MM.1S (cell line): ENCODE measurements at places on chromosomes 12 and 14.

DNA sequence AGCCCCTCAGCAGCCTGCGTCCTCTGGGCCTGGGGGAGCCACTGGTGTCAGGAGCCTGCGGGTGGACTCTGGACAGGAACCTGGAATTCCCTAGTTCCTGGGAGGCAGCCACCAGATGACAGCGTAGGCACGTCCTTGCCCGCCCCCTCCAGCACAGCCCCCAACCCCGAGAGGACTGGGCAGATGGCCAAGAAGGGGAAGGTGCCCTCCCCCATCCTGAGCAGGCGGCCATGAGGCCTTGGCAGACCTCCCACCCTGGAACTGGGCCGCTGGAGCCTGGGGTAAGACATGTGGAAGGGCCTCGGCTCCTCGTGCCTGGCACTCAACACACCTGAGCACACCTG is 60.4 kb upstream of the FBRSL1 start:
- peaks cover 35% of the 10 kb centered on the region for H3K27me3 ChIP-seq
- no peak for DNase-seq
- H3K4me1 ChIP-seq = no peaks in the 10 kb centered on the region
- H3K36me3 ChIP-seq = no peaks in the 10 kb centered on the region
- H3K4me3 ChIP-seq = no peak overlapping the region

DNA sequence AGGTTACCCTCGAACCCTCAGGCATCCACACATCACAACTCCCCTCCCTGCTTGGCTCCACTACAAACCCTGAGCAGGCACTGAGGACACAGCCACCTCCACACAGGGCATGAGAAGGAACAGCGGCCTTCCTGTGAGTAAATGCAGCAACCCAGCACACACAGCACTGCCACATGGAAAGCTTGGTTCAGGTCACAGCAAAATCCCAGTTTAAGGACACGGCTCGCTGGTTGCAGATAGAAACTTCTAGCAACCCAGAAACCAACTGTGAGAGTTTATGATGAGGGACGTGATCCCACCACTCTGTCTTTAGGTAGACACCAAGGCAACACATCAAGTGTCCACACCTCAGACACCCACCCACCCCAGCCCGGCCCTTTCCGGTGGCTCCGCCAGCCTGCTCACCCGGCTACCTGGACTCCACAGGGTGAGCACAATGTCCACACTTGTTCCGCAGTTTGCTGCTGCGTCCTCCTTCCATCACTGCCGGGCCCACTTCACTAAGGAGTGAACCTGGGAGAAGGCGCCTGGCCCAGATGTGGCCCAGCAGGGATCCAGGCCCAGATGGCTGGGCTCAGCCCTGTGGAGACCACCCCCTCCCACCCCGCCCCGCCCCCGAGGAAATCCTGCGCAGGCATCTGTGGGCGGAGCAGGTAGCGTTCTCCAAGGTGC is 13.2 kb downstream of the CDCA4 start:
- H3K4me1 ChIP-seq = no peaks in the 10 kb centered on the region
- DNase-seq = no peak
- H3K4me3 ChIP-seq = no peak overlapping the region
- no peak overlapping the region for H3K27ac ChIP-seq
- no peaks in the 10 kb centered on the region for H3K27me3 ChIP-seq
- H3K36me3 ChIP-seq = no peaks in the 10 kb centered on the region; the same call in 1 of the 2 replicates

GRCh38 chr12:4106621-4107020 is 166.9 kb upstream of the CCND2 start:
- no peak overlapping the region for H3K27ac ChIP-seq
- peaks cover 18% of the 10 kb centered on the region for H3K4me1 ChIP-seq
- no peak overlapping the region for H3K4me3 ChIP-seq

DNA sequence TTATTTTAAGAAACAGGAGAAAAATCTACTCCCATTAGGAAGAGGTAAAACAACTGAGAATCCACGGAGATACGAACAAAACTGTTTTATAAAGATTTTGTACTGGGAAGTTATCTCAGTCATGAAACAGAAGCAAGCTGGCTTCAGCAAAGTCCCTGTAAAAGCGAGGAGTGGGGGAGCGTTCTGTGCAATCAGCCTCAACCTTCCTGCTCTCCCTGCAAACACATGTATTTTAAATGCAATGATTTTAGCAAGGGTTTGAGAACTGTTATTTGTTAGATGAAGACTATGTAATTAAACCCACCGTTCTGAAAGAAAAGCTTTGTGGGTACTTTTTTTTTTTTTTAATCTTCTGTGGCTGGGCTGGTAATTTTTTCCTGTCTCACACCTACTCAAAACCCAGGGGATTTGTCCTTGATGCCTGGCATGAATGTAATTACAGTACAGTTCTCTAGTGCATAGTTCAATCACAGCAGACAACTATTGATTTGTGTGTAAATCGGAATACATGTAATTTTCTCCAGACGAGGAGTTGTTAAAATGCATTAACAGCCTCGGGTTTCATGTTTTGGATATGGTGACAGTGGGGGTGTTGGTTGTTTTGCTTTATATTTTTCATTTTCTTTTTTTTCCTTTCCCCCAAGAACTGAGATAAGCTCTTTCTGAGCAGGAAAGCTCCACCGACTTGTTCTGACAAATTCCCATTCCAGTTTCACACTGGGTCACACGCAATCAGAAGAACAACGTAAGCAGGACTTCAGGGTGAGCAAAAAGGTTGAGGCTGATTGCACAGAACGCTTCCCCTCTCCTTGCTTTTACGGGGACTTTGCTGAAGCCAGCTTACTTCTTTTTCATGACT is 153.6 kb downstream of the PHLDA1 start:
- H3K4me1 ChIP-seq = no peaks in the 10 kb centered on the region
- no peak overlapping the region for H3K4me3 ChIP-seq
- no peaks in the 10 kb centered on the region for H3K36me3 ChIP-seq
- H3K27me3 ChIP-seq = no peaks in the 10 kb centered on the region
- no peak for DNase-seq
- H3K27ac ChIP-seq = no peak overlapping the region

DNA sequence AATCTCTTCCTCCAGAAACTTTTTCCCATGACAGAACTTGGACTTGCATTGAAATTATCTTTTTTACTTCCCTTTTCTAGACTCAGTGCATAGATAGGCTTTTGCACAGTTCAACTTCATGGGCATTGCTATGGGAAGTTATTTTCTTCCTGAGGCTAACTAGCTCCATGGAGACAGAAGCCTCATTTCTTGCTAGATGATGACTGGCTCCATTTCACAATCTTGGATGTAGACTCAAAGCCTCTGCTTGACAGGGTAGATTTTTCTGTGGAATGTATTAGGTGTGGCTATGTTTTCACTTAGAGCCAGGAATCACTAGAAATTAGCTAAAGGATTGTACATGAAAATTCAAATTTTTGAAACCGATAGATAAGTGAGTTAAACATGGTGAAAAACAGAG is 884.1 kb upstream of the MGAT4C start:
- no peak for DNase-seq
- no peak overlapping the region for H3K4me3 ChIP-seq
- no peak overlapping the region for H3K27ac ChIP-seq
- no peaks in the 10 kb centered on the region for H3K36me3 ChIP-seq
- no peaks in the 10 kb centered on the region for H3K27me3 ChIP-seq
- H3K4me1 ChIP-seq = 0 out of 2 replicates have a peak, but pooled peaks cover 9% of the 10 kb centered on the region

- no peak for DNase-seq
- H3K36me3 ChIP-seq = no peaks in the 10 kb centered on the region
- H3K4me1 ChIP-seq = peaks cover 12% of the 10 kb centered on the region
- H3K27me3 ChIP-seq = no peaks in the 10 kb centered on the region
- peak overlapping the region; percentile 89 for H3K4me3 ChIP-seq
- peak overlapping the region; percentile 36; the same call in 1 of the 2 replicates for H3K27ac ChIP-seq
These were observed 15.7 kb upstream of the ESPL1 start for GRCh38 chr12:53252349-53252916.

GRCh38 chr12:128288896-128289295 is 21.9 kb downstream of the TMEM132C start:
- DNase-seq = no peak
- no peaks in the 10 kb centered on the region for H3K4me1 ChIP-seq
- H3K27ac ChIP-seq = no peak overlapping the region
- H3K27me3 ChIP-seq = no peaks in the 10 kb centered on the region
- no peak overlapping the region for H3K4me3 ChIP-seq
- H3K36me3 ChIP-seq = no peaks in the 10 kb centered on the region

GRCh38 chr14:76376878-76377734 is 1.2 kb downstream of the ESRRB start:
- H3K27me3 ChIP-seq = peaks cover 23% of the 10 kb centered on the region; the same call in 1 of the 2 replicates
- no peak overlapping the region; the same call in 1 of the 2 replicates for H3K4me3 ChIP-seq
- no peaks in the 10 kb centered on the region for H3K4me1 ChIP-seq
- H3K36me3 ChIP-seq = no peaks in the 10 kb centered on the region
- no peak overlapping the region for H3K27ac ChIP-seq

GRCh38 chr12:25616286-25616685 is 63.2 kb upstream of the LMNTD1 start:
- no peaks in the 10 kb centered on the region for H3K27me3 ChIP-seq
- H3K4me1 ChIP-seq = no peaks in the 10 kb centered on the region
- H3K36me3 ChIP-seq = no peaks in the 10 kb centered on the region
- no peak for DNase-seq
- H3K27ac ChIP-seq = no peak overlapping the region
- no peak overlapping the region for H3K4me3 ChIP-seq

- no peak overlapping the region for H3K27ac ChIP-seq
- H3K27me3 ChIP-seq = no peaks in the 10 kb centered on the region
These were observed 50.5 kb upstream of the RAP1B start for GRCh38 chr12:68559984-68560850.

- H3K27me3 ChIP-seq = no peaks in the 10 kb centered on the region
- no peak overlapping the region for H3K4me3 ChIP-seq
- no peaks in the 10 kb centered on the region for H3K36me3 ChIP-seq
- no peak overlapping the region for H3K27ac ChIP-seq
- H3K4me1 ChIP-seq = peaks cover 44% of the 10 kb centered on the region
These were observed 97.6 kb downstream of the FGD4 start for GRCh38 chr12:32496946-32497345.

- peaks cover 46% of the 10 kb centered on the region for H3K27me3 ChIP-seq
- no peak overlapping the region for H3K4me3 ChIP-seq
- no peak overlapping the region for H3K27ac ChIP-seq
- H3K36me3 ChIP-seq = no peaks in the 10 kb centered on the region
- no peak for DNase-seq
These were observed 6.3 kb downstream of the GLI1 start for GRCh38 chr12:57465747-57466505.

DNA sequence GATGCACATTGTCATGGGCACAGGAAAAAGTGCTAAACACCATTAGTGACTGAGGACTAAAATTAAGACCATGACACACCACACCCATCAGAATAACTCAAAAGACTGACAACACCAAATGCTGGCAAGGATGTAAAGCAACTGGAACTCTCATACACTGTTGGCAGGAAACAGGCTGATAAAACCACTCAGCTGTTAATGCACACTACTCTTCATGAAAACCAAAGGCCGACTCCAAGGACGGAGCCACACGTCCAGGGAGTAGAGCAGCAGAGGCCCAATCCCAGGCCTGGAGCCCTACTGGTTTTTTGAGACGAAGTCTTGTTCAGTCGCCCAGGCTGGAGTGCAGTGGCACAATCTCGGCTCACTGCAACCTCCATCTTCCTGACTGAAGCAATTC is 6.4 kb downstream of the RAD52 start:
- no peaks in the 10 kb centered on the region for H3K4me1 ChIP-seq
- no peaks in the 10 kb centered on the region for H3K36me3 ChIP-seq
- H3K27me3 ChIP-seq = no peaks in the 10 kb centered on the region

GRCh38 chr12:105030820-105031807 is 45.0 kb downstream of the NOPCHAP1 start:
- H3K27ac ChIP-seq = peak overlapping the region; percentile 93
- peak overlapping the region; percentile 28 for H3K4me3 ChIP-seq
- H3K27me3 ChIP-seq = no peaks in the 10 kb centered on the region
- DNase-seq = peak; percentile 82
- peaks cover 51% of the 10 kb centered on the region for H3K4me1 ChIP-seq
- 0 out of 2 replicates have a peak, but pooled peaks cover 5% of the 10 kb centered on the region for H3K36me3 ChIP-seq

DNA sequence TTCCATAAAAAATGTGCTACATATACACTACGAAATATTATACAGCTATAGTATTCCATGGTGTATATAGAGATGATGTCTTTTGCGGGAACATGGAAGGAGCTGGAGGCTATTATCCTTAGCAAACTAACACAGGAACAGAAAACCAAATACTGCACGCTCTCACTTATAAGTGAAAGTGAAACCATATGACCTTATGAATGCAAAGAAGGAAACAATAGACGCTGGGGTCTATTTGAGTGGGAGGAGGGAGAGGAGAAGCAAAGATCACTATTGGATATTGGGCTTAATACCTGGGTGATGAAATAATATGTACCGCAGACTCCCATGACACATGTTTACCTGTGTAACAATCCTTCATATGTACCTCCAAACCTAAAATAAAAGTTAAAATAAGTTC is 142.8 kb downstream of the LRFN5 start:
- H3K36me3 ChIP-seq = no peaks in the 10 kb centered on the region
- no peak overlapping the region for H3K27ac ChIP-seq
- H3K27me3 ChIP-seq = no peaks in the 10 kb centered on the region

- no peak for DNase-seq
- no peak overlapping the region for H3K4me3 ChIP-seq
- H3K27me3 ChIP-seq = no peaks in the 10 kb centered on the region
- no peak overlapping the region for H3K27ac ChIP-seq
- no peaks in the 10 kb centered on the region for H3K4me1 ChIP-seq
These were observed 21.8 kb upstream of the KLRD1 start for GRCh38 chr12:10285919-10286318.

GRCh38 chr14:69951935-69952334 is 72.7 kb downstream of the SMOC1 start:
- no peaks in the 10 kb centered on the region for H3K36me3 ChIP-seq
- no peak for DNase-seq
- no peaks in the 10 kb centered on the region for H3K27me3 ChIP-seq
- no peaks in the 10 kb centered on the region for H3K4me1 ChIP-seq
- no peak overlapping the region for H3K27ac ChIP-seq

- no peak overlapping the region for H3K27ac ChIP-seq
- 0 out of 2 replicates have a peak, but pooled peaks cover 4% of the 10 kb centered on the region for H3K4me1 ChIP-seq
- no peaks in the 10 kb centered on the region for H3K27me3 ChIP-seq
- DNase-seq = no peak
These were observed 41.5 kb downstream of the FAM186A start for GRCh38 chr12:50354908-50355307.

DNA sequence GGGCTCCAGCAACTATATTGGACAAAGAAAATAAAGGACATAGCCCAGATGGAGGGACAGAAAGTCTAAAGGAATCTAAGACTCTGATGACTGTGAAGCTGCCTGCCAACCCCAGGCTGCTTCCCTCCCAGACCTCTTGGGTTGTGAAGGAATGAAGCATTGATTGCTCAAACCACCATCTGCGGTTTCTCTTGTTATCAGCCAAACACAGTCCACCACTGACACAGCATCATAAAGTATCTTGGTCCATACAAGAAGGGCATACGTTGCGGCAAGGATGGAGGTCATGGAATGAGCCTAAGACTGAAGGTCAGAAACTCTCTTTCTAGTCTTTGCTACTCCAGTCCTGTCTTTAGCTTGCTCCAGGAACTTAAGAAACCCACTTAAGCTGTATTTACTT is 58.5 kb upstream of the PLXNC1 start:
- H3K36me3 ChIP-seq = no peaks in the 10 kb centered on the region
- no peaks in the 10 kb centered on the region for H3K4me1 ChIP-seq
- no peak overlapping the region for H3K27ac ChIP-seq
- H3K27me3 ChIP-seq = no peaks in the 10 kb centered on the region
- H3K4me3 ChIP-seq = no peak overlapping the region

- H3K27ac ChIP-seq = no peak overlapping the region
- no peaks in the 10 kb centered on the region for H3K36me3 ChIP-seq
- no peak for DNase-seq
- H3K4me1 ChIP-seq = no peaks in the 10 kb centered on the region
- H3K27me3 ChIP-seq = peaks cover 9% of the 10 kb centered on the region; the same call in 1 of the 2 replicates
- no peak overlapping the region for H3K4me3 ChIP-seq
These were observed 15.0 kb upstream of the MEG3 start for GRCh38 chr14:100810861-100811461.

GRCh38 chr14:21924479-21924878 is 250.9 kb upstream of the OR4E1 start:
- peaks cover 13% of the 10 kb centered on the region for H3K4me1 ChIP-seq
- H3K27me3 ChIP-seq = no peaks in the 10 kb centered on the region
- no peaks in the 10 kb centered on the region for H3K36me3 ChIP-seq
- no peak overlapping the region for H3K4me3 ChIP-seq
